Heart left ventricle (tissue), 16 donors: ENCODE measurements at places on chromosomes 3 and 15.

GRCh38 chr3:89367166-89367565 lies 259.7 kb downstream of the EPHA3 start:
- no peak for DNase-seq

GRCh38 chr3:107117922-107118536 lies 259.2 kb upstream of the CCDC54 start:
- peak; percentile 31 for DNase-seq

DNA sequence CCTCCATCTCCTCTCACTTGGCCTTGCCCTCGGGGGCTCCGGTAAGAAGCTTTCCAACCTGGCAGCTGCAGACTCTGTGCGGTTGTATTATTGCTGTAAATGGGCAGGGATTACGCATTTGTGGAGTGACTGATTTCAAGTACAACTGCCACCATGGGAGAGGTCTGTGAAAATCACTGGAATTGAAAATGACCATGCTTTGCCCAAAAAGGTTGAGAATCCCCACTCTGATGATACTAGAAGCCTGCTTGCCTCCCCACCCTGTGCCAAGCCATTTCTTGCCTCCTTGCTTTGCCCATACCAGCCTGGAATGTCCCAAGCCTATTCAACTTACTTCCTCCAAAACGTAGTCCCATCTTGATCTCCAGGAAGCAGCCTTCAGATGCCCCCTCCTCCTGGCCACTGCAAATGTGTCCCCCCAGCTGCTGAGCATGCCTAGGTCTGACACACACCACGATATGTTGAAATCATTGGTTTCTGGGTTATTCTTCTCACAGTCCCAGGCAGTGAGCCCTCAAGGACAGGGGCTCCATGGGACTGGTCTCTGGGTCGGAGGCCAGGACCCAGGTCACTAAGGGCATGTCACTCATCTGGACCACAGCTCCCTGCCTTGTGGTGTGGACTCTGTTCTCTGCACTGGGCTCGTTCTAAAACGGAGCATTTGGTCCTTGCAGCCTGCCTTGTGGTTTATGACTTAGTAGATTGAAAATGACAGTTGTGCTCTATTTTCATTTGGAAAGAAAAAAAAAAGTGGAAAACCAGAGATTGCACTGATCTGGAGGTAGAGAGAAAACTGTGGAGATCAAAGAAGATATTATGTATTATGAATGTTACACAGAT lies 42.9 kb downstream of the SMAD3 start:
- DNase-seq, result no peak

DNA sequence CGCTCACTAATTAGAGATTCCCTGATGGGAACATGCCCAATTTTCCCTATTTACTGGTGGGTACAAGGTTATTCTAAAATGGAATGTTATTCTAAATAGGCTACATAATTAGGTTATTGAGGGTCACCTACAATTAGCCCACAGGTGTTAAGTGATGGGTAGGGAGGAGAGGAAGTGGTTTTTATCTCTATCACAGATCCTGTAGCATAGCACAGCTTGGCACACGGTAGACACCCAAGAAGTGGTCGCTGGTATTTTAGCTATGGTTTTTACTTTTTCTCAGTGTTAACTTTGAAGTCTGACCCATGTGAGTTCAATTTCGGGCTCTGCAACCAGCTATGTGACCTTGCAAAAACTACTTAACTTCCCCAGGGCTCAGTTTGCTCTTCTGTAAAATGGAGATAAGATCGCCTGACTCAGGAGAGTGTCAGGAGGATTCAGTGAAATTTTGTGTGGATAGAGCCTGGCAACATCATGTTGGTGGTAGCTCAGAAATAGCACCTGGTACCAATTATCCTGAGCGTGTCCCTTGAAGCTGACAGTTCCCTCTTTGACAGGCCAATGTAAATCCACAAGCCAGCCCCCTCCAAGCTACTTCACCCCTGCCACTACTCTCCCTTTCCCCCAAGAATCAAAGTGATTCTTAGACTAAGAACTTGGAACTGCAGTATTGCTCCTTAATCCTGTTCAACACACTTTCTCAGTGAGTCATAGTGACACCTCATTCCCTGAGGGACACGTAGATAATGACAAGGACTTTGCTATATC lies 8.7 kb upstream of the LMCD1 start:
- no peak for DNase-seq

- peak; percentile 38 for DNase-seq
Observed at GRCh38 chr3:57017459-57017845, 43.0 kb upstream of the SPATA12 start.

DNA sequence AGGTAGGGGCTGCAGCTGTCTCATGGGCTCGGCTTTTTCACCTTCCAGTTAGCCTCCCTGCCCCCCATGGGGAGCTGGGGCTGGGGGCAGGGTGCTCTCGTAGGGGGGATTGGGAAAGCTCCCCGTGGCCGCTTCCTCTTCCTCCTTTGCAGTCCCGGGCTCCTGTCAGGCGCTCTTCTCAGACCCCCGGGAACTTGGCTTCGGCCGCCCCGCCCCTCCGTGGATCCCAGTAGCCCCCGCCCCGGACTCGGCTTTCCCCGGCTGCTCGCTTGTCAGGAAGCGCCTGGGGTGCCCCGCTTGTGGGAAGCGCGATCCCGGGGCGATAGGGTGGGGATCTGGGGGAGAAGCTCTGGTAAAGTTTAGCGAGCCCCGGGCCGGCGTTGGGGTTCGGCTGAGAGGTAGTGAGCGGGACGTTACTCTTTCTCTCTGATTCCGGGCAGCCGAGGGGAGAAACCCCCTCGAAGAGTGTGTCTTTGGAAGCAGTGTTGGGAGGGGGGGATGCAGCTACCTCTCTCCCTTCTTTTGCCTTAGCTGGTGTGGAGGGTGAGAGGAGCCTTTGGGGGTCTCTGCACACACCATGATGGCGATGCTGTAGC lies 611 bp downstream of the PIAS1 start:
- peak; percentile 53 for DNase-seq

GRCh38 chr3:2822611-2823010 lies 287.6 kb downstream of the IL5RA start:
- DNase-seq, result no peak

- peak; percentile 50 for DNase-seq
Observed at GRCh38 chr15:25789211-25789610, 73.9 kb downstream of the ATP10A start.
